ENCODE measurements at places on chromosomes 2 and 18.

GRCh38 chr2:76387294-76387693 lies 676.6 kb upstream of the GCFC2 start:
- DNase-seq: no peak

DNA sequence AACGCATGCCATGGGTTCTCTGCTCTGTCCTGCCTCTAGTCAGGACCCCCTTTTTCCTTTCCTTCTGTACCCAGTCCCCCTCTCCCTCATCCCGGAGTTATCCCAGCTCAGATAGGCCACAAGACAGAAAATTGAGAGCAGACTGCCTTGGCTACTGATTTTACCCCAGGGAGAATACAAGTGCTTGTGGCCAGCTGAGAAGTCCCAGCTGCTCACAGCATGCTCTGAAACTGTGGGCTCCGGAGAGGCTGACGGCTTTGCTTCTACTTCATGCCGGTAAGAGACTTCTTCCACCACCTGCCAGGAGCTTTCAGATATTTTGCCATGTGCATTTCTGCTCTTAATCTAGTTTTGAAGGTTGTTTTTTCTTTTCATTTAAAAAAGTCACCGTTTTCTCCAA lies 20.0 kb upstream of the SIX2 start:
- DNase-seq: no peak

DNA sequence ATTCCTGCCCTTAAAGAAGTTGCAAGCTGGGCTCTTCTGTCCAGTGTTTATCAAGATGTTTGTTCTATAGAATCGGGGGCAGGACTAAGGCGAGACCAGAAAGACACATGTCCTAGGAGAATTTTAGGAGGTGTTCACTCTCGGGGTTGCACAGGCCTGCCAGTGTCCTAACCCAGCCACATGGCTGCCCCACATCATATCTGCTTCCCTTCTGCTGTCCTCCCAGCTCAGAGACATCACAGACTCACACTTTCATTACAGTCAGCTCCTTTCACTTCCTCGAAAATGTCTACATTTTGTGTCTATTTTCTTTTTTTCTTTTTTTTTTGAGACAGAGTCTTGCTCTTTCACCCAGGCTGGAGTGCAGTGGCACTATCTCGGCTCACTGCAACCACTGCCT lies 10.7 kb upstream of the MRO start:
- no peak for DNase-seq

DNA sequence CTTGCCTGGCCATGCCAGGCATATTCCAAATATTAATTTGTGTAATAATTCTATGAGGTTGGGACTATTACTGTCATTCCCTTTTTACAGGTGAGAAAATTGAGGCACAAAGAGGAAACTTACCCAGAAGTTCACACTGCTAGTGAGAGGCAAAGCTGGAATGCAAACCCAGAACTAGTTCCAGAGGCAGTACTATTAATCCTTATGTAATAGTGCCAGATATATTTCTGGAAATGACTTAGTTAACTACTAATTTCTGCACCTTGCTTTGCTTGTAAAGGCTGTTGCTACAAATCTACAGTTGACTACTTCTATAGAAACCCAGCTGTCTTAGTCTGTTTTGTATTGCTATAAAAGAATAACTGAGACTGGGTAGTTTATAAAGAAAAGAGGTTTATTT lies 5.3 kb upstream of the CFLAR start:
- no peak for DNase-seq

- DNase-seq: no peak
Measured at GRCh38 chr2:39568116-39568515, 97.6 kb upstream of the TMEM178A start.

- DNase-seq: no peak
Measured at GRCh38 chr18:3970929-3971328, 484.2 kb downstream of the DLGAP1 start.

DNA sequence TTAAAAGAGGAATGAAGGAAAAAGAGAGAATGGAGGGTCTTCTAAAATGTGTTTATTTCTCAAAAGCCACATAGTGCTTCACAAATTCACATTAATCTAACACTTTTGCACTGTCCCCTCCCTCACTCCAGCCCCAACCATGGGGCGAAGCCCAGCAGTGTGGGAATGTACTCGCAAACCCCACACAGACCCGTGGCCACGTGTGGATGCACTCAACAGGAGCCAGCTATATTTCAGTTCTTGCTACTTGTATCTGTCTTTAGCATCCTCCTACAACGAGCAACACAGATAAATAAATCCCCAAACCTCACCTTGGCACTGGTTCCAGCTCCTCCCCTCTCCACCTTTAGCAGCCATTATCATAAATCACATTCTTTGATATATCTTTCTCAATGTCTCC lies 91.9 kb upstream of the TMEM200C start:
- no peak for DNase-seq

GRCh38 chr2:217856871-217857270 lies 145.9 kb downstream of the TNS1 start:
- DNase-seq: no peak

- no peak for DNase-seq
Measured at GRCh38 chr2:160924936-160925353, 235.3 kb upstream of the TANK start.

GRCh38 chr18:68660354-68661183 lies 54.3 kb downstream of the TMX3 start:
- DNase-seq: peak; percentile 31

- DNase-seq: no peak
Measured at GRCh38 chr18:46567196-46567595, 89.8 kb downstream of the LOXHD1 start.

GRCh38 chr2:24824966-24825882 lies 32.0 kb downstream of the CENPO start:
- DNase-seq: peak; percentile 31

- DNase-seq: no peak
Measured at GRCh38 chr2:25159949-25160348, 8.4 kb downstream of the POMC start.

GRCh38 chr18:45525301-45525700 lies 90.0 kb upstream of the SLC14A2 start:
- DNase-seq: no peak

DNA sequence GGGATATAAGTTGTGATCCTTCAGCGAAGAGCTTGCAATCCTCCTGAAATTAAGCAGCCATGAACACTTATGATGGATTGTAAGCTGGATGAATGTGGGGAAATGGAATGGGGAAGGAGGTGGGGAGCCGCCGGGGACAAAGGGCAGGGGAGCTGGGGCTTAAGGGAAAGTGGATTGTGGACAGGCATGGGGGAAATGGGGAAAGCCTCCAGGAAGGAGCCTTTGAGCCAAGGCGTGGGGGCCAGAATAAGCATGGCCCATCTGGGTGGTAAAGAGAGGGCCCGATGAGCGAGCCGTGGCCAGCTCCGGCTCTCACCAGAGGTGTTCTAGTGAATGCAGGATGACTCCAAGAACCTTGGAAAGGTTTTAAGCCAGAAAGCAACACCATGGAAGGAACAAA lies 124.0 kb downstream of the SMAD7 start:
- DNase-seq: no peak
